EL (cell line): ENCODE measurements at places on chromosomes 5 and 9.
A peak's percentile ranks its signal among the peaks of the same experiment; 100 is the strongest.

DNA sequence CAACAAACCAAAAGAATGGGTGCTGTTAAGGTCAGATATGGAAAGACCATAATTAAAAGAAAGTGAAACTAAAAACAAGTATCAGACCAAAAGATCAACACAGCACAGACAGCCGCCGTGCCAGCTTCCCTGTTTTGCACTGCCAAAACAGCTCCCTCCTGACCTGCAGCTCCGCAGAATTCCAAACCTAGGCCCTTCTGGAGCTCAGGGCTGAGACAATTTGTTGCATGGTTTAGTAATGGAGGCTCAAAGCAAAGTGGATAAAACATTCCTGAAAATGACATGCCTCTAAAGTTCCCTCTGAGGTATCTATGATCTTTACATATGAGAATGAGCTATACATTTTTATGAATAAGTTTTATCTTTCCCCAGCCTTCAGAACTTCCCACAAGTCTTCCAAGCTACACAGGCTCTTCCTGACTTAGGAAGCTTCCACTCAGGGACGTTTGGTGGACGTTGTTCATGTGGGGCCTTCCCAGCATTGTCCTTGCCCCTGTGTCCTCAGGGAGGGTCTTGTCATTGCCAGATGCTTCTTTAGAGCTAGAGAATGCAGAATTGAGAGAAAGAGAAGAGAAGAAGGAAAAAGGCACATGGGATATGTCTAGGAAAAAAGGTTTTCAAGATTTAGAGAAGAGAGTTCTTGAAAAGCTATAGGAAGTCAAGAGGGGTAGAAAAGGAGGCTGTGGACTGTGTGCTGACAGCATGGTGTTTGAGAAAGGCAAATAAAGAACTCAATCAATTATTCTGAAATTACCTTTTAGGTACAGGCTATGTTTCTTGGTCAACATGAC lies 28.4 kb upstream of the SSBP2 start:
- peak; percentile 47 for DNase-seq

GRCh38 chr9:130830231-130830760 lies 4.8 kb upstream of the ABL1 start:
- no peak for DNase-seq

- no peak for DNase-seq
Observed at GRCh38 chr5:133274597-133274935, 222.8 kb downstream of the HSPA4 start.

- DNase-seq, result peak; percentile 28
Observed at GRCh38 chr5:81140943-81141342, 92.2 kb upstream of the CKMT2 start.

GRCh38 chr9:107142896-107143603 lies 140.0 kb upstream of the RAD23B start:
- no peak for DNase-seq

DNA sequence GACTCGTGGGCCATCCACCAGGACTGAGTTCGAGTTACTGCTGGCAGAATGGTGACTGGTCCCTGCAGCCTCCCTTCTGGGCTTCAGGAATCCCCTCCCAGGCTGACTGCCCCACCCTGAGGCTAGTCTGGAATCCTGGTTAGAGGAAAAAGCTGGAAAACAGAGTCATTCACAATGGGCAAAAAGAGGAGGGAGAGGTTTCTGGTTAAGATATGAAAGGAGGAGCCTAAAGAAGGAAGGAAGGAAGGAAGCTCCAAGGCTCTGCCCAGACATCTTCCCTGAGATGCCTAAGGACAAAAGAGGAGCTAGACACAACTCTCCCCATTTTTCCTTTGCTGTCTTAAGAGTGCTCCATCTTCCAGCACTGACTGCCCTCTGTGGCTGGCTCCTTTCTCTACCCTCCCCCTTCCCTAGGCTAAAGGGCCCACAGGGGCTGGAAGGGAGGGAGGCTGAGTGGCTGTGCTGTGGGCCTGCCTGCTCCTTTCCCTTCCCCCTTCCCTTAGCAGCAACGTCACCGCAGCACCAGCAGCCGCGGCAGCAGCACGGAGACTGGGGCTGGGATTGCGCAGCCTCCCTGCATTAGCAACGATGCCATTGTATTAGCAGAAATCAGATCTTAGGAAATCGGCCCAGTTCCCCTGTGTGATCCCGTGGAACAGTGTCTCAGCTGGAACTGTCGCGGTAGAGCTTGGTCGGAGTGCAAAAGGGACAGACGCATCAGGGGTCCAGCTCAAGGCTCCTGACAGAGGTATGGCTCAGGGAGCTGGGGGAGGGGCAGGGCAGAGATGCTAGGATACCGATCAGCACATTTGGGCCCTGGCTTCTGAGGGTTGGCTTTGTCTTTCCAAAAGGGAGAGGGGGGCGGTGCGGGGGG lies 48.7 kb downstream of the RUSC2 start:
- DNase-seq, result peak; percentile 85

DNA sequence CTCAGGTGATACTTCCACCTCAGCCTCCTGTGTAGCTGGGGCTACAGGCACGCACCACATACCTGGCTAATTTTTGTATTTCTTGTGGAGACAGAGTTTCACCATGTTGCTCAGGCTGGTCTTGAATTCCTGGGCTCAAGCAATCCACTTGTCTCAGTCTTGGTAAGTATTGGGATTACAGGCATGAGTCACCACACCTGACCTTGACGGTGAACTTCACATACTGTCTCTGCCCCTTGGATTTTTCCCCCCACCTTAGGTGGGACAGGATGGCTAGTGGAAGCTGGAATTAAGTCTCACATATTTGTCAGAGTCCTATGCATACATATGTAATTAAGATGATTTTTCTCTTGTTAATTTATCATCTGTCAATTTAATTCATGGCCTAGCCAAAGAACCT lies 20.9 kb upstream of the RFK start:
- DNase-seq, result peak; percentile 36

GRCh38 chr9:132645306-132645705 lies 24.5 kb downstream of the DDX31 start:
- DNase-seq, result no peak

DNA sequence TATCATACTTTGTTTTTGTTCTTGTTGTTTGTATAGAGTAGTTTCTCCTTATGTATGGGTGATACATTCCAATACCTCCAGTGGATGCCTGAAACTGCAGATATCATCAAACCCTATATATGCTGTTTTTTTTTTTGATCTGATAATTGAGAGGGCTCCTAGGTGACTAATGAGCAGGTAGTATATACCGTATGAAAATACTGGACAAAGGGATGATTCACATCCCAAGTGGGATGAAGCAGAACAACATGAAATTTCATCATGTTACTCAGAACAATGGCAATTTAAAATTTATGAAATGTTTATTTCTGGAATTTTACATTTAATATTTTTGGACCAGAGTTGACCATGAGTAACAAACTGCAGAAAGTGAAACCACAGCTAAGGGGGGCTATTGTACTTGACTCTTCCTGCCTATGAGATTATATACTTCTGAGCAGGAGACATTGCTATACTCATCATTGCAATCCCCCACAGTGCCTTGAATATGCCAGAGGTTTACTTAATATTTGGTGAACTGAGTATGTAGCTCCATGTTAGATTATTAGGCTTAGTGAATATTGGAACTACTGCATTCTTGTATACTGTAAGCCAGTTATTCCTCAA lies 258.7 kb upstream of the FBXL7 start:
- no peak for DNase-seq

DNA sequence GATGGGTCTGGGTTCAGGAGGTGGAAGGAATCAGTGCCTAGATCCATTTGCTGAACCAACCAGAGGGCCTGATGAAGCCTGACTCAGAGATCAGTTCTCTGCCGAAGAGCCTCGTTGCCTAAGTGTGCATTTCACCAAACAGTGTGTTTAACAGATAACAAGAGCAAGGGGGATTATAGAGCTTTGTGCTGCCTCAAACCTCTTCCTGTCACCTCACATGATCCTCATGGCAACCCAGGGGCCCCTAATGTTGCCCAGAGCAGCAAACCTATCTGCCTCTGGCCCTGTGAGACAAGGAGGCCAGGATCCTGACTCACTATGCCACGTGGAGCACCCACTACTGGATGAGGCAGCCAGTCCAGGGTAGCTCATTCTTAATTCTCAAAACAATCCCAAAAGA lies 66.3 kb upstream of the EPB41L4B start:
- DNase-seq, result no peak

DNA sequence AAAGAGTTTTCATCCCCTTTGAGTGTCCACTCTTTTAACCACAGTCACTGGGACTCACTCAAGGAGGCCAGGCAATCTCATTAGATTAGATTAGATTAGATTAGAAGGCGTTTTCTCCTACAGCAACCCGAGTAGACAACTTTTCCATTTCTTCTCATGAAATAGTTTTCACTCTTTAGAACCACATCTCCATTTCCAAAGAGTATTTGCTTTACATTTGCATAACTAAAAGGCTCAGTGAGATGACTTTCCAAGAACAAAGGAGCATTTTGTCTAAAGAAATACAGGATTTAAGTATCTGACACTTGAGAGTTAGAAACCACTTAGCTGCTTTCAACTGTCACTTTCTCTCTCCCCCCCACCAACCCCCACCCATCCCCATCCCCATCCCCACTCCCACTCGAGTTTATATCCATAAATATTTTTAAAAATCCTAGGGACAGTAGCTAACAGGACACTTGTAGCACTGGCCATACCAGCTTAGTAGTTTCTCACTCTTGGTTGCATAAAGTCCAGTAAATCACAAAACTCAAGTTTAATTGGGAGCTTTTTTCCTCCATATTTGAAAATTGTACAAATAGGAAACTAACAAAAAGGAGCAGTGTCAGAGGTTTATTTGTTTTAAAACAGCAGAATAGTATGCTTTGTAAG lies 2202.9 kb upstream of the WWC1 start:
- DNase-seq, result no peak

DNA sequence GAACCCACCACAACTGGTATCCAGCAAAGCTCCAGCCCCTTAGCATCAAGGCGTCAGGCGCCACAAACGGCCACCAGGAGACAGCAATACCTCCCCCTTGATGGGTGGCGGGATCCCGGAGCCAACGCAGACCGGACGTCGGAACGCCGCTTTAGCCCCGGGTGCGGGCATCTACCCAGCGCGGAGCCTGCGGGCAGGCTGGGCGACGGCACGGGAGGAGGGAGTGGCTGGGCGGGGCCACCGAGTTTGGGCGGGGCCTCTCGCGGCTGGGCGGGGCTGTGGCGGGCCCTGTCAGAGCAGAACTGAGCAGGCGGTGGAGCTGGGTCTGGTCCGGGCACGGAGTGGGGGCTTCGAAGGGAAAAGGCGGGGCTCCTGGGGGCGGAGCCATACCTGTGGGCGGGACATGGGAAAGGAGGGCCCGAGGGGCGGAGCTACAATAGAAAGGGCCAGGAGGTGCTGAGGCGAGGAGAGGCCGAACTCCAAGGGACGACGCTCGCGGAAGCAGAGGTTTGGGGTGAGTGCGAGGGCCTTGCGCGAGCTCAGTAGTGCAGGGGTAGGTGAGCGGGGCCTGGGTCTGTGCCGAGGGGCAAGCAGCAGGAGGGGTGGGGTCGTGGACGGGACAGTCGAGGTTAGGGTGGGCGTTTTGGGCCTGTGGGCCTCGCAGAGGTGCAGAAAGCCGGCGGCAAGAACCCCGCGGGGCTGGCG lies 40.2 kb upstream of the GARNL3 start:
- DNase-seq, result peak; percentile 85

DNA sequence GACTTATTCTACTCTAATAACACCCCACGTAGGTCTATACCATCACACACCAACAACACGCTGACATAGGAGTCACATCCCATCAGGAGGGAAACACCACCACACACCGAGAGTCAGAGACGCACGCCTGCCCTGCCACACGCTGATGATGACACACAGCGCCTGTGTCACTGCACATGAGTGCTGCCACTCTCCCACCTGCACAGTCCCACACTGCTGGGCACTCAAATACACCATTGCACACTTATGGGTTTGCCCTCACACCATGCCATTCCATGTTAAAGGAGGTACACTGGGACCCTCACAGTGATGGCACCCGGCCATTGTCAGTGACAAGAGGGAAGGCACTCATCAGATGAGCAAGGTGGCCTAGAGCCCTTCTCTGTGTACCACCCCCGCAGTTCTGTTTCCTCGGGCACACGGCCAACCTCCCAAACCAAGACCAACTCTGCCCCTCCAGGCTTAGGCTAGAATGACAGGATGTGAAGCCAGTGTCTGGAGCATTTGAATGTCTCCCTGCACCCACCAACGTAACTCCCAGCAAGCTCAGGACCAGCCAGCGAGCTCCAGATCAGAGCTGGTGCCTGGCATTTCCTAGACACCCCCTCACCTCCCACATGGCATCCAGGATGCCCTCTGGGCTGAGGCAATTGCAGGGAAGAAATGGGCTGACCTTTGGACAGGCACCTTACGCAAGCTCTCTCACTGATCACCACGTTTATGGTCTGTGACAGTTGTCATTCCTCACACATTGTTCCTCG lies 3.6 kb upstream of the CPLX2 start:
- DNase-seq, result peak; percentile 10

- DNase-seq, result no peak
Observed at GRCh38 chr5:179852993-179853547, 5.5 kb downstream of the MRNIP start.

GRCh38 chr5:58299256-58299655 lies 160.6 kb downstream of the PLK2 start:
- DNase-seq, result no peak

- DNase-seq, result no peak
Observed at GRCh38 chr9:84251921-84252320, 88.6 kb downstream of the SLC28A3 start.

- DNase-seq, result no peak
Observed at GRCh38 chr5:138212828-138213160, 329 bp downstream of the CDC23 start.

DNA sequence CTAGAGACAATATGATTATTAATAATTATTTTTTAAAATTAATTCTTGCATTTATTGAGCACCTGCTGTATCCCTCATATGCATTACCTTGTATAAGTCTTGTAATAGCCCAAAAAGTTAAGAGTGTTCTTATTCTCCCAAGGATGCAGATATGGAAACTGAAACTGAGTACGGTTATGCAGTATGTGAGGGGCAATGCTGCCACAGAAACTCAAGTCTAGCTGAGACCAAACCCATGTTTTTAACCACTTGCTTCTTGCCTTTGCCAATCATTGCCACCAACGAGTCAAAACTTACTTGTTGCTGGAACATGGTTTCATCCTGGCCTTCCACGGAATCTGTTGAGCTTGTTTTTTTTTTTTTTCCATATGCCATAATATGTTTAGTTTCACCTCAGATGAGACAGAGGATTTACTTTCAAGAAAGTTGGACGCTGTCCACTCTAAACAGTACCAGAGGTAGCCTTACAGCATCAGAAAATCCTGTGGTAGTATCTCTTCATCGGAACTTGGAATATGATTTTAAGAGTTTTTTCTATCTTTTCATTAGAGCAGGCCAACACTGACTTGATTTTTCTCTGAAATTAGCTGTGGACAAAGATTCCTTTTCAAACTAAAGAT lies 27.9 kb downstream of the DOCK8 start:
- no peak for DNase-seq
